ENCODE measurements at places on chromosomes 5 and 9.

- no peak for DNase-seq
These were observed 271.9 kb downstream of the SLIT3 start for GRCh38 chr5:169029037-169029436.

GRCh38 chr5:77366717-77367500, 125.2 kb downstream of the WDR41 start:
- no peak for DNase-seq

DNA sequence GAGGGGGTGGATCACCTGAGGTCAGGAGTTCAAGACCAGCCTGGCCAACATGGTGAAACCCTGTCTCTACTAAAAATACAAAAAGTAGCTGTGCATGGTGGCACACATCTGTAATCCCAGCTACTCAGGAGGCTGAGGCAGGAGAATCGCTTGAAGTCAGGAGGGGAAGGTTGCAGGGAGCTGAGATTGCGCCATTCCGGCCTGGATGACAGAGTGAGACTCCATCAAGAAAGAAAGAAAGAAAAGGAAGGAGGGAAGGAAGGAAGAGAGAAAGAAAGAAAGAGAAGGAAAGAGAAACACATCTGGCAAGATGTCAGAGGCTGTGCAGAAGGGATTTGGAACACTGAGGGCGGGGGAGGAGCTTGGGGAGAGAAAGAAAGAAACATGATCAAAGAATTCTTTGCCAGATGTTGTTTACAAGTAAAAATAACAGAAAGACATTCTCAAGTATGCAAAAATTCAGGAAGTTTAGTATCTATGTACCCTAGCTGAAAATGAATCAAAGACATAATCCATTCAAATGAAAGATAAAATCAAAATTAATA, 93.7 kb downstream of the AK8 start:
- DNase-seq, result no peak

DNA sequence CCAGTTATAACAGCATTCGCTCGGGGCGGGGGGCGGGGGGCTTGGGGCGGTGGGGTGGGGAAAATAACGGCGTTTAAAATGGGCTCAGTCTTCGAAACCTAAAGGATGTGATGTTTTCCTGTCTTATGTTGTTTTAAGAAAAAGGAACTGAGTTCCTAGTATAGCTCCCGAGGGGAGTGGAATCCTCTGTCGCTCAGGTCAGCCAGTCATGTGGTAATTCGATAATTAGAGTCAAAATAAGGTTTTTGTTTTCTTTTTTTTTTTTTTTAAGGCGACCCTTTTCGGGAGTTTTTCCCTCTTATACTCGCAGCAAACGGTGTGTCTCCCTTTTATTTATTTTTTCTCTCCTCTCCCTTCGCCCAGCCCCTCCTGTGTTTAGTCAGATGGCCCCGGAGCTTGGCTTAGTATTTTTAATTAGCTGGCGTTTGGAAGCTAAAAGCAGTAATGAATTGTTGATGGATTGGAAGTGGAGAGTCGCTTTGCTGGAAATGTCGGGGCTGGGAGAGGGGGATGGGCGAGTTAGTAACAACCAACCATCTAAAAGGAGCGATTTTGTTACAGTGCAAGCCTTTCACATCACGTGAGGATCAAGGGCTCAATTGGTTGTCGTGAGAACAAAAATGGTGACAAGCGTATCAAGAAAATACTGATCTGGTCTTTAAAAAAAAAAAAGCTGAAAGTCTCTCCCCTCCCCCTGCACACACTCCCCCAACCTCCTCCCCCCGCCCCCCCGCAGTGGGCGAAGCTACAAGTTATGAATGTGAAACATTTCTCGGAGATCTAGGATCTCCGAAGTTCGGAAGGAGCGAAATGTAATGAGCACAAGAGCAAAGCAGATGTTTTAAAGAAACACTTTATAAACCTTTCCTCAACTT, 714 bp upstream of the ZNF608 start:
- DNase-seq, result peak; percentile 93

GRCh38 chr9:135488013-135488330, 8.4 kb downstream of the PPP1R26 start:
- no peak for DNase-seq

DNA sequence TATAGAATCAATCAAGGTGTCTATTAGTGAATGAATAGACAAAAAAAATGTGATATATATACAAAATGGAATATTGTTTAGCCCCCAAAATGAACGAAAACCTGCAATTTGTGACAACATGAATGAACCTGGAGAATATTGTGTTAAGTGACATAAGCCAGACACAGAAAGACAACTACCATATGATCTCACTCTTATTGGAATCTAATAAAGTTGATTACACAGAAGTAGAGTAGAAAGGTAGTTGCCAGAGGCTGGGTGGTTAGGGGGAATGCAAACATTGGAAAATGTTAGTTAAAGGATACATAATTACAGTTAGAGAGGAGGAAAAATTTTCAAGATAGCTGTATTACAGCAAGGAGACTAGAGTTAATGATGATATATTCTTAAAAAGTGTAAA, 1962.3 kb downstream of the EFNA5 start:
- DNase-seq, result no peak

GRCh38 chr9:15519831-15520230, 9.1 kb upstream of the PSIP1 start:
- DNase-seq, result no peak

DNA sequence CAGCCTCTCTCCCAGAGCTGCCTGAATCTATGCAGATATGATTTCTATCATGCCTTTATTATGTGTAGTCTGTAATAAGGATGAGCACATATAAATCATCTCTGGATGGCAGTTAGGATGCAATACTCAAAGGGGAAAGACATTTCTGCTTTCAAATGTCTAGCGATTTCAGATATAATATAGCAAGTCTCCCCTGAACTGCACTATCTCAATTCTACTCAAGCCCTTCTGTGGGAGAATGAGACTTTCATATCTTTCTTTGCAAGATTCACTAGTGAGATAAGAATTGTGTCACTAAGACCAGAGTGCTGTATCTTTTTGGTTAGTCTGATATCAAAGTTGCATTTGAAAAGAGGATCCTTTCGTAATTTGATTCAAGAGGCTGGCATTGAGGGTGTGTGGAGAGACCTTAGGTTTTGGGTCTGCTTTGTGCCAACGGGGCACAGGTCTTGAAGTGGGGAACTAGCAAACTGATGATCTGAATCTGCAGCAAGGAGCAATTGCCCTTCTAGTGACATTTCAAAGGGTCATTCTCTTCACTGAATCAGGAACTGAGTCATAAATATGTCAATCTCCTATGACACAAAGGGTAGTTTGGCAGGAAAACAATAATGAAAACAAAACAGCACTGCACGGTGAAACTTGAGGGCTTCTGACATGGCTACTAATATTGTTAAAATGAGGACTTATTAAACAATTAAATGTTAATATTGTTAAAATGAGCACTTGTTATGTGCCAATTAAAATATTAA, 305.5 kb upstream of the CLINT1 start:
- DNase-seq, result no peak

- DNase-seq, result no peak
These were observed 408.8 kb upstream of the IRX1 start for GRCh38 chr5:3186736-3187405.

GRCh38 chr9:12748016-12748415, 26.8 kb upstream of the LURAP1L start:
- no peak for DNase-seq

DNA sequence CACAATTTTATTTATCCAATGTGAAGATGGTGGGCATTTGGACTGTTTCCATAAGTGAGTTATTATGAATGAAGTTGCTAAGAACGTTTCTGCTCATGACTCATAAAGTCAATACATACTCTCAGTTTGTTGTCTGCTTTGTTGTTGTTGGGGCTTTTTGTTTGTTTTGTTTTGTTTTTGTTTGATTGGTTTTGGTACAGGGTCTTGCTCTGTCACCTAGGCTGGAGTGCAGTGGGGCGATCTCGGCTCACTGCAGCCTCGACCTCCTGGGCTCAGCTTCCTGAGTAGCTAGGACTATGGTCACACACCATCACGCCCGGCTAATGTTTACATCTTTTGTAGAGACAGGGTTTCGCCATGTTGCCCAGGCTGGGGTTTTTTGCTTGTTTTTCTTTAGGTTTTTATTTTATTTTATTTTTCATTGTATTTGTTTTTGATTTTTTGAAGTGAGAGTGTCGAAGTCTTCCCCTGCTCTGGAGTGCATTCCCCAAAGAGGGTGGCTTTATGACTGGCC, 18.0 kb downstream of the TRIM7 start:
- DNase-seq, result no peak

GRCh38 chr9:94821098-94821887, 94.8 kb downstream of the AOPEP start:
- DNase-seq, result no peak

- DNase-seq, result peak; percentile 59
These were observed 24.6 kb downstream of the CDHR2 start for GRCh38 chr5:176573564-176574296.

DNA sequence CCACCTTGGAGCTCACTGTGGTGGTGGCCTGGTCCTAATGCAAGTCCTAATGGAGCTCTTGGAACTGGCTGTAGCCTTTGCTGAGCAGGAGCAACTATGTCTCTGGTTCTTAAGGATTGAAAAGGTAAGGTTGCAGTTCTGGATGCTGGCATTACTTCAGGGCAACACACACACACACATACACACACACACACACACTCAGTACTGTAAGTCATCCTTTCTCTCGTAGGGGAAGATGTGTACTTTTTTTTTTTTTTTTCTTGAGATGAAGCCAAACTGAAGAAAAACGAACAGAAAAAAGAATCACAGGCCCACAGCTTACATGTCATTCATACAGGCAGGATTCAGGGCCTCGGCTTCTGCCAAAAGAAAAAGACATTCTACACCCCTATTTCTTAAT, 81.1 kb upstream of the RPS23 start:
- DNase-seq, result no peak

GRCh38 chr9:110191615-110192014, 16.3 kb downstream of the C9orf152 start:
- no peak for DNase-seq

- no peak for DNase-seq
These were observed 87.2 kb downstream of the PGM5 start for GRCh38 chr9:68443624-68444023.

GRCh38 chr5:104431002-104431620, 868.5 kb upstream of the NUDT12 start:
- DNase-seq, result no peak

GRCh38 chr9:137313326-137313936, 11.4 kb upstream of the NRARP start:
- peak; percentile 52 for DNase-seq

- DNase-seq, result peak; percentile 52
These were observed at the start of gene PCDHGA11 for GRCh38 chr5:141420855-141421488. TSS of gene PCDHGA11 (plus strand) at chr5:141421051. CDS start at chr5:141421228, 177 bp downstream.

DNA sequence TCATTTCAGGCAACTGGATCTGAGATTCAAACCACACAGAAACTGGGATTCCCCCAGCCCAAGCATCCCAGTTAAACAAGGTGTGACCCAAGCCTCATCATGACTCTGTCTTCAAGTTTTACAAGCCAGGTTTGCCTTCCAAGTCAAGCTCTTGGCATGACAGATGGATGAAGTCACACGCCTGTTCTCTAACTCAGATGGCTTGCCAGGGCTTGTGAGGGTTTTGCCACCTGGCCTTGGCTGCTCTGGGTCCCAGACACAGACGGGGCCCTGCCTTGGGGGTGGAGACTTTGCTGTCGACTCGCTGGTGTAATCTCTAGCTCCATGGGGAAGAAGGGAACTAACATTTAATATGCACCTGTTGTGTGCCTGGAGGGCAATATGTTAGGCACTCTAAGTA, 95.8 kb upstream of the RARS1 start:
- no peak for DNase-seq

- no peak for DNase-seq
These were observed 1.1 kb upstream of the GRPEL2 start for GRCh38 chr5:149344151-149344550.

DNA sequence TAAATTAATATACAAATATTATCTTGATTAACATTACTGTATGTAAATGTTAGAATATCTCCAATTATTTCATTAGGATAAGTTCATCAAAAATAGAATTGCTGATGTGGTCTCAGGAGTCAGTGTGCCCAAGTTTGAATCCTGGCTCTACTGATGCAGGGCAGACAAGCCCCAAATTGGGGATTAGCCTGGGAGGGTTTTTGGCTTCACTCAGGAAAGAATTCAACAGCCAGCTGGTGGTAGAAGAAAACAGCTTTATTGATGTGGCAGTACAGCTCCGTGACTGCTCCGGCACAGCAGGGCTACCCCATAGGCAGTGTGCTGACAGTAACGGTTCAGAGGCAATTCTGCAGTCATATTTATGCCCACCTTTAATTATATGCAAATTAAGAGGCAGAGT, 32.5 kb downstream of the COL27A1 start:
- DNase-seq, result no peak

DNA sequence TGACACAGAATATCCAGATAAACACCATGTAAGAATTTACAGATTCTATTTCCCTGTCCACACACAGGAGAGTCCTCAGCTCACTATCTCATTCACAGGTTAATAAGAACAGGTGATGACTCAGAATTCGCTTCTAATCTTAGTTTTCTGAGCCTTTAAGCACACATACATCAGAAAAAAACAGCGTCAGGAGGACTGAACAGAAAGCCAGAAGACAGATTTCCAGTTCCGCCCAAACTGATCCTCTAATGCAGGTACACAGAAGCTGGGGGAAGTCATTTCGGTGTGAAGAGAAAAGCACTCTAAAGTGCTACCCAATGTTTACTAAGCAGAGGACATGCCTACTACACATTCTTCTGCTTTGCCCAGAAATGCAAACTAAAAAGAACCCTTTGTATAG, 1.6 kb downstream of the CEMIP2 start:
- DNase-seq, result peak; percentile 70

- no peak for DNase-seq
These were observed 103.9 kb downstream of the ENC1 start for GRCh38 chr5:74536658-74537057.

GRCh38 chr5:111513131-111513520, 791 bp upstream of the STARD4 start:
- DNase-seq, result no peak

DNA sequence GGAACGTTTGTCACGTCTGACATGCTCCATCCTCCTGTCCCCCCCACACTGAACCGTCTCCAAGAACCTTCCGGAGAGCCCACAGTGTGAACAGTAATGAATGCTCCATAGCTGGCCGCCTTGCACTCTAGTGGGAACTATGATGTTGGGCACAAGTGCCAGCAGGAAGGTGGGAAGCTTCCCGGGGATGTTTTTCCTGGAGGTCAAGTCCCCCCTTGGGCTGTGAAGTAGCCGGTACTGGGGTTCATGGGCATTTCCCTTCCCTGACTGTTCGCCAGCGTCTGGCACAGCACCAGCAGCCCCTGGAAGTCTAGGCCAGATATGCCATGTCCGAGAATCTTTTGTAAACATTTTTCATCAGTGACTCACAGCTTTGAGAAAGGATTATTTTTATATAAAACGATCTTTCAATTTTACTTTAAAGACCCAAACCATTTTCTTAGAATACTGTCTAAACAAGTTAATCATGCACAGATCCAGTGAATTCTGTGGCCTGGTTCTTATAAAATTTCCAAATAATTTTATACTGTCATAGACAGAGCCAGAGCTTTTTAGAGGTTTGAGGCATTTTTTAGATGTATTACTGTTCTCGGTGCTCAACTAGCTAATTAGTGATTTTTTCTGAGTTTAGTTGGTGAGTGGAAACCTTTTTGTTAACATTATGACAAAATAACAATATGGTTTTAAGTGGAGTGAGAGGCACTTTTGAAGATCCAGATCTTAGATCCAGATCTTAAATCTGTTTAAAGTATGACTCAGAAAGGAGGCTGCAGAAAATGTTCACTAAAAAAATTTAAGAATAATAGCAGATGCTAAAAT, 11.6 kb downstream of the ABL1 start:
- DNase-seq, result no peak

- DNase-seq, result peak; percentile 65
These were observed 70.4 kb upstream of the CTSV start for GRCh38 chr9:97109194-97109811.

- peak; percentile 90 for DNase-seq
These were observed 61.8 kb downstream of the PFDN1 start for GRCh38 chr5:140240987-140241706.

Measured in hepatocyte (in vitro differentiated cells).